CD4-positive, alpha-beta T cell treated with Interleukin-15 for 4 hours (primary cell): ENCODE measurements at places on chromosomes 7 and 10.

DNA sequence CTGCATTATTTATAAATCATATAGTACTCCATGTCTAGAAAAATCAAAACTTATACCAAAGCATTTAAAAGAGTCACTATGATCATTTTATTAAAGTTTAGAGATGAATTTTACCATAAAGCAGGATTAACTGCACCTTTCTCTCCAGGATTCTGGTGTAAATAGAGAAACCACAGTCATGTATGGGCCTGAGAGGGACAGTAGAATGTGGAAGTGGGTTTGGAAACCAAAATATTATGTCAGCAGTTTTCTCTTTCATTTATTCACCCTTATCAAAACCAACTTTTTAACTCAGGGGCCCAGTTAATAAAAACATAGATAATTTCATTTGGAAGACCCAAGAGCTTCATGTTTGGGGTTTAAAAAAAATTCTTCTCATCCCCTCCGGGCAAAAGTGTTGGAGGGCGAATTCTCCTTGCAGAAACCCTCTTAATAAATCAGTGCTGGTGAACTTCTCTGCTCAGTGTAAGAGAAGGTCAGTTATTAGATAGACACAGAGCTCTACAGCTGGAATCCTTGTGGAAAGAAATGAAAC is 266.2 kb downstream of the CREB5 start:
- DNase-seq = no peak

DNA sequence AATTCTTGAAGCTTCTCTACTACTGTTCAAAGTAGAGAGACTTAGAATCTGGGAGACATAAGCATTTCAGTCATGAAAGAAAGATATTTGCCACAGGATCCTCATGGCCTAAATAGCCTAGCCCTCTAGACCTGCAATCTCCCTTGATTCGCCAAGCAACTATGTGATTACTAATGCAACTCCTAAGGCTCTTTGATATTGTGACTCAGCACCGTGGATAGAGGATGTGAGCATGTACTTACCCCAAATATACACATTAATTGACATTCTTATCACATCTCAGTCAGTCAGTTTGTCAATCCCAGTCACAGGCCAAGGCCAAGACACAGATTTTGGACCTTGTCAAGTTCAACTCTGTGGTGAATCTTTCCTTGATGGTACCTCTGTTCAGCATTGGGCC is 42.6 kb downstream of the GPR37 start:
- DNase-seq = no peak

DNA sequence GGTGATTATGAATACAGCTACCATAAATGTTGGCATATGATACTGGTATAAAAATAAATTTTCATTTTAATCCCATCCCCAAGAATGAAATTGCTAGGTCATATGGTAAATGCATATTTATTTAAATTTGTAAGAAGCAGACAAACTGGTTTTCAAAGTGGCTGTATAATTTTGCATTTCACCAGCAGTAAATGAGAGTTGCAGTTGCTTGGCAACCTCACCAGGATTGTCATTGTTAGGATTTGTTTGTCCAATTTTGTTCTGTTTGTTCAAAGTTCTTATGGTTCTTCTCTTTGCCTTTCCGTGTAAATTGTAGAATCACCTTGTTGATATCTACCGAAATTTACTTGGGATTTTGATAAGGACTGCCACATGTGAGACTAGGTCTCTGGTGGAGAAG is 237.4 kb downstream of the OTUD1 start:
- DNase-seq = no peak

DNA sequence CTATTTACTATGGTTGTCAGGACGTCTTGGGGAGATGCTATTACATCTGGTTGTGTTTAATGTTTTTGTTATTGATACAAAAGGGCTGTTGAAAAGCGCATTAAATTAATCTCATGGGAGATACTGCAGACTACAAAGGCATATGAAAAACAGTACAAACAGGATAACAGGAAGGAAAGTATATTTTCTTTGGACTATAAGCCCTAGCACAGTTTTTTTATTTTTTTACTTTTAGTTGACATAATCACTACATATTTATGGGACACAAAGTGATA is 341.3 kb downstream of the ARL4A start:
- DNase-seq = no peak

- DNase-seq = no peak
Measured at GRCh38 chr7:138169441-138169851, 93.2 kb downstream of the AKR1D1 start.

GRCh38 chr10:98269435-98269912 is 1.5 kb upstream of the LOXL4 start:
- DNase-seq = no peak

- DNase-seq = no peak
Measured at GRCh38 chr10:102004376-102004775, 51.6 kb downstream of the ARMH3 start.

DNA sequence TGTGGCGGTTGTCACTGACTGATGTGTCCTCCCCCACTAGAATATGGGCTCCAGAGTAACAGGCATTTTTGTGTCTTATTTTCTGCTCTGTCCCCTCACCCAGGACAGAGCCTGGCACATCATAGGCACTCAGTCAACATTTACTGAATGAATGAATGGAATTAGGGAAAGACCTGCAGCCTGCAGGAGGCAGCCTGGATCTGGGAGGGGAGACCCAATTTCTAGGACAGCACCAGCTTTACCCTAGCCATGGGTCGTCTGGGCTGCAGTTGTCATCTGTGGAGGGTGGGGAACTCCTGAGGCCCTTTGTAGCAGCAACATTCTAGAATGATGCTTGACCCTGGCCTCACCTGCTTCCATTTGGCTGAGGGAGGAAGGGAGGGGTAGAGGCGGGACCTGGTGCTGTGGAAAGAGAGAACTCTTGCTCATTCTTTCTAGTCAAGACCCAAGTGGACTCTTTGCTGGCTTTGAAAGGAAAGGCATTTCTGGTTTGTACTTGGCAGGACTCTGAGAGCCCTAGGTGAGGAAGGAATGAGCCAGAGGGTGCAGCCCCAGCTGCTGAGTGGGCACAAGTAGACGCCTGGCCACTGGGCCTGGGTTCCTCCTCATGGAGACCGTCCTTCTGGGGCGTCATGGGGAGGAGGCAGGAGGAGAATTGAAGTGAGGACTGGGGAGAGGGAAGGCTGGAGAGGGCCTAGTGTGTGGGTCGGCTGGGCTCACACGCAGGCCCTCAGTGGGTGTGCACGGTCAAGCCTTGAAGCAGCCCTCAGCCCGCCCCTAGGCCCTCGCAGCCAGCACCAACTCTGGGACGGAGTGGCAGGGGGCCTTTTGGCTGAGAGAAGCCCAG is 8.9 kb downstream of the FGF8 start:
- DNase-seq = no peak

DNA sequence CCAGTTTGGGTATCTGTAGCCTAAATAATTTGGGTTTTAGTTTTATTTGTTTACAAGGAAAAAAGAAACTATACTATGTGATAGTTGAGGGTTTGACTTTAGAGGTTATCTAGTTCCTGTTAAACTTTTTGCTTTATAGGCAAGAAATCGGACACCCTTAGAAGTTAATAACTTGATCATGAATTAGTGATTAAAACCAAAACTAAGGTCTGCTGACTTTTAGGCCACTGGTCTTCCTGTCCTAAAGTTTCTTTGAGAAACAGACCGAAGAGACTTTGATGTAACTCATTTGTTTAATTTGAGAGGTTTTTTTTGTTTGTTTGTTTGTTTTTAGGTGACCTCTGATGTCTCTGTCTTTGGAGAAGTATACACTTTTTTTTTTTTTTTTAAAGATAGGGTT is 59.7 kb downstream of the PHTF2 start:
- DNase-seq = no peak

DNA sequence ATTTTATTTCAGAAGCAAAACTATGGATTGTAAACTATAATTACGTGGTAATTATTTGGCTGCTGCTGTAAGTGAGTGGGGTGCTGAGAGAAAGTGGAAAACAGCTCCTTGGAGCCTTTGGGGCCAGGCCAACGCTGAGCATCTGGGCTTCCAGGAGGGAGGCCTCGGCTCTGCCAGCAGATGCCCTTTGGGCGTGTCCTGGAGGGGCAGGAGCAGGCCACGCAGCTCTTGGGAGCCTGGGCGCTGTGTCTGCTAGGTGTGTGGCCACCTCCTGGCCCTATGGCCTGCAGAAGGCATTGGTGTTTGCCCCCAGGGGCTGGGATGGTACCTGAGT is 423.3 kb downstream of the GLRX3 start:
- DNase-seq = no peak
